Activated CD8-positive, alpha-beta memory T cell treated with anti-CD3 and anti-CD28 coated beads, Interleukin-2, amount 10 ng/mL, durations not matched to agents 7 days and 5 days (primary cell): ENCODE measurements at places on chromosomes 1 and 21. TPM values are rescaled to one million over a fixed set of nuclear protein-coding genes. Genes with fewer than 3 reads are reported as not detected.

DNA sequence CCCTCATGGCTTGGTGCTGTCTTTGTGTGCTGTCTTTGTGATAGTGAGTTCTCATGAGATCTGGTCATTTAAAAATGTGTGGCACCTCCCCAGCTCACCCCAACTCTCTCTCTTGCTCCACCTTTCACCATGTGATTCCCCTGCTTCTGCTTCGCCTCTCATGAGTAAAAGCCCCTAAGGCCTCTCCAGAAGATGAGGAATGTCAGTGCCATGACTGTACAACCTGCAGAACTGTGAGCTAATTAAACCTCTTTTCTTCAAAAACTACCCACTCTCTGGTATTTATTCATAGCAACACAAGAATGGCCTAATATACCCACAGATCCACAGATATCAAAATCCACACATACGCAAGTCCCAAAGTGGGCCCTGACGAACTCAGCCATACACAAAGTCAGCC lies 88.9 kb upstream of the PPP2R5A start:
- no peak overlapping the region for H3K4me3 ChIP-seq
- DNase-seq = no peak
- no peaks in the 10 kb centered on the region for H3K4me1 ChIP-seq

- H3K4me3 ChIP-seq = no peak overlapping the region
- H3K27me3 ChIP-seq = peaks cover 23% of the 10 kb centered on the region
- H3K36me3 ChIP-seq = peaks cover 17% of the 10 kb centered on the region
- H3K27ac ChIP-seq = no peak overlapping the region
- H3K4me1 ChIP-seq = peaks cover 54% of the 10 kb centered on the region
Observed at GRCh38 chr1:181152892-181153633, 64.6 kb downstream of the IER5 start.

- no peak for DNase-seq
- no peak overlapping the region for H3K27ac ChIP-seq
- no peaks in the 10 kb centered on the region for H3K4me1 ChIP-seq
- H3K36me3 ChIP-seq = no peaks in the 10 kb centered on the region
Observed at GRCh38 chr1:103248417-103249102, 140.2 kb upstream of the COL11A1 start.

- no peak overlapping the region for H3K27ac ChIP-seq
- peaks cover 14% of the 10 kb centered on the region for H3K4me1 ChIP-seq
- H3K36me3 ChIP-seq = peaks cover 22% of the 10 kb centered on the region
- no peaks in the 10 kb centered on the region for H3K27me3 ChIP-seq
Observed at GRCh38 chr1:184958554-184959353, 15.6 kb downstream of the NIBAN1 start.

- H3K27me3 ChIP-seq = no peaks in the 10 kb centered on the region
- no peak for DNase-seq
- H3K27ac ChIP-seq = peak overlapping the region; percentile 67
- H3K36me3 ChIP-seq = peaks cover 78% of the 10 kb centered on the region
- H3K4me3 ChIP-seq = no peak overlapping the region
Observed at GRCh38 chr1:198716051-198716450, 77.2 kb downstream of the PTPRC start.

GRCh38 chr1:219763321-219763720 lies 150.4 kb upstream of the ZC3H11B start:
- no peaks in the 10 kb centered on the region for H3K27me3 ChIP-seq
- no peak overlapping the region for H3K27ac ChIP-seq
- no peaks in the 10 kb centered on the region for H3K36me3 ChIP-seq
- no peaks in the 10 kb centered on the region for H3K4me1 ChIP-seq
- DNase-seq = no peak
- no peak overlapping the region for H3K4me3 ChIP-seq

GRCh38 chr1:23209770-23210169 lies 7.5 kb downstream of the HTR1D start:
- H3K27ac ChIP-seq = no peak overlapping the region
- H3K36me3 ChIP-seq = no peaks in the 10 kb centered on the region
- no peak overlapping the region for H3K4me3 ChIP-seq
- DNase-seq = no peak
- H3K27me3 ChIP-seq = peaks cover 44% of the 10 kb centered on the region

- H3K4me3 ChIP-seq = no peak overlapping the region
- H3K27me3 ChIP-seq = no peaks in the 10 kb centered on the region
- DNase-seq = no peak
- H3K36me3 ChIP-seq = no peaks in the 10 kb centered on the region
- no peak overlapping the region for H3K27ac ChIP-seq
Observed at GRCh38 chr1:107766533-107766932, 198.4 kb downstream of the VAV3 start.

- DNase-seq = no peak
- H3K36me3 ChIP-seq = no peaks in the 10 kb centered on the region
- no peak overlapping the region for H3K27ac ChIP-seq
- H3K4me3 ChIP-seq = no peak overlapping the region
Observed at GRCh38 chr1:179175011-179175841, 54.3 kb downstream of the ABL2 start.

DNA sequence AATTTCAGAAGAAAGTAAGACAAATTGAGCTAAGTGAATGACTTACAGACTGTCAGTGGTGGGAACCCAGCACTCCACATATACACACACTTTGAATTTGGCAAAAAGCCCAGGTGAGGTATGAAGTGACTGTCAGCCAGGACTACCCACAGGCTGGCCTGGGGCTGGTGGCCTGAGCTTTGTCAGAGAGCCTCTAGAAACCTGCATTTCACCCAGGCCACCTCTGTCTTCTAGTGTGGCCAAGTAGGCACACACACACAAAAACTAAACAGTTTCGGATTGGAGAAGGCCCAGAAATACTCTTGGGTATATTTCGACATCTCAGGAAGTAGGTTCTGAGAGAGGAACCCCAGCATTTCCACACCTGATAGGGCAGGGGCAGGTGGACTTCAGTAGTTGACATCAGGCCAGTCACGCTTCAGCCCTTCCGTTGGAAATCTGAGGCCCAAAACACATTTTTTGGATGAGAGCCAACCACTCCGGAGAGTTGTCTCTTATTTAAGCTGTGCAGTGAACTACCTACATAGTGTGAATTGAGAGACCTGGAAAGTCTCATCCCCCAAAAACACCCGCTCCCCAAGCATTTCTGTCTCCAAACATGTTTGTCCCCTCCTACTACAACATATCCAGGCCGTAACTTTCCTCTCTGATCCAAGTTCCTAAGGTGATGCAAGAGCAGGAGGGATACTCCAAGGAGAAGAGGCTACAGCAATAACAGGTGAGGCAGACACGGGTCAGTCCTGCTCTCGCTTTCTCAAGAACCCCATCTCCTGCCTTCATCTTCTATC lies 167.2 kb upstream of the PROX1 start:
- no peak overlapping the region for H3K4me3 ChIP-seq
- no peak overlapping the region for H3K27ac ChIP-seq
- H3K36me3 ChIP-seq = no peaks in the 10 kb centered on the region
- DNase-seq = no peak

DNA sequence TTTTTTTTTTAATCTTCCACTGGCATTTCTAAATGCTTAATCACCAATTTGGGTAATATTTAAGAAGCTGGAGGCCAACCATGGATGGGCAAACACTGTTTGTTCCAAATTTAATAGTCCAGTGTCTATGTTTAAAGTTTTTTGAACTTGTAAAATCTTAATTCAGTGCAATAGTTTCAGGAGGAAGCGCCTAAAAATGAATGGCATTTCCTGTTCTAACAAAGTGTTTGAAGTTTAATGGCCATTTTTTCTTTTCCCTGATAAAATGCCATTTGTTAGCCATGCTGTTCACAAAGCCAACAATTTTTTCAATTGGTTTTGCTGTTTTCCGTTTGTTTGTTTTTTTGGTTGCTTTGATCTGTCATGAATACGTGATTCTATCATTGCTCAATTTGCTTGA lies 552.1 kb downstream of the LMO4 start:
- H3K27ac ChIP-seq = no peak overlapping the region
- H3K4me3 ChIP-seq = no peak overlapping the region
- DNase-seq = no peak
- peaks cover 4% of the 10 kb centered on the region for H3K27me3 ChIP-seq
- H3K36me3 ChIP-seq = no peaks in the 10 kb centered on the region

DNA sequence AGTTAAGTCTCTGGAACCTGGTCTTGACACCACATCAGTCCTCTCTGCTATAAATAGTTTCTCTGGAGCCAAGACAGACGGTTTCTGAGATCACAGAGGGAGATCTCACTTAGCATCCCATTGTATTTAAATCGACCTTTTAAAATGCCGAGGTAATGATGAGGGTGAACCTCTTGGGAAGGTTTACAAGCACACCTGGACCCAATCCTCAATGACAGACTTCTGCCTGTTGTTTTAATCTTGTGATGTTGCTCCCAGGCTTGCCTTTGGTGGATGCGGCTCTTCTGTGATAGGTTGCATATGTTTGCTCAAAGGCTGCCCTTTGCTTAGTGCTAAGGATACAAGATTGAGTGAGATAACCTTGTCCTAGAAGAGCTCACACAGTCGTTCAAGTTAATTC lies 104.6 kb upstream of the L1TD1 start:
- no peak overlapping the region for H3K27ac ChIP-seq
- H3K4me3 ChIP-seq = no peak overlapping the region
- no peaks in the 10 kb centered on the region for H3K36me3 ChIP-seq
- DNase-seq = no peak
- H3K27me3 ChIP-seq = no peaks in the 10 kb centered on the region

DNA sequence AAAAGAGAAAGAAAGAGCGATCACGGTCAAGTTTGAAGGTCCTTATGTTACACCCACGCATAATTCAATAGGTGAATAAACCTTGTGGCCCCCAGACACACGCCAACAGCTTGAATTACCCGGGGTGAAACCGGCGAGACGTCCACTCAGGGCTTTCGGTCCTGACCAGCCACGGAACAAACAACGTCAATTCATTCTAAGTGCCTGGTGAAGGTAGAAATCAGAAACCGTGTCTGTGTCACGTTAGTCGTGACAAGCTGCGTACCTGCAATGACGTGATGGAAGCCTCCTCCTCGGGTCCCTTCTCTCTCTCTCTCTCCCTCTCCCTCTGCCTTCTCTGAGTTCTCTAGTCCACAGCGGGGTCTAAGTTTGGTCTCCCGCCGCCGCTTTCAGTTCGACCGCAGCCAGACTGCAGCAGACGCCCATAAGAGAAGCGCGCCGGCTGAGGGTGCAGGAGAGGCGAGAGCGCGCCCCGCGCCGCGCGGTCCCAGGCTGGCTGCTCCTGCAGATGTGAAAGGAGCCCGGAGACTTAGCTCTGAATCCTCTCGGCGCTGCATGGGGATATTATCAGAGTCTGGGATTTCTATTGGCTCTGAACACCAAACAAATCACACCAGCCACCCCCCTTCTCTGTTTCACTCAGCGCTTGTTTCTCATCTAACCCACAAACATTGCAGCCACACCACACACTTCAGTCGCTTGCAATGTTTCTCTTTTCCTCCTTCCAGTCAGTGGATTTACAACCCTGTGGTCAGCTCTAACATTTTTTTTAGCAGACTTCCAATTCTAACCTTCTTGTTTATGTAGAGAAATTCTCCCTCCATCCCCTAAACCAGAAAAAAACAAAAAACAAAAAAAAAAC lies at the start of gene GREM2:
Gene GREM2 (minus strand): TSS at position 537 of the 862 bp plus-strand sequence. CDS start 118,680 bp downstream, outside the sequence.
- H3K36me3 ChIP-seq = no peaks in the 10 kb centered on the region
- peak; percentile 71 for DNase-seq
- peaks cover 28% of the 10 kb centered on the region for H3K4me1 ChIP-seq

DNA sequence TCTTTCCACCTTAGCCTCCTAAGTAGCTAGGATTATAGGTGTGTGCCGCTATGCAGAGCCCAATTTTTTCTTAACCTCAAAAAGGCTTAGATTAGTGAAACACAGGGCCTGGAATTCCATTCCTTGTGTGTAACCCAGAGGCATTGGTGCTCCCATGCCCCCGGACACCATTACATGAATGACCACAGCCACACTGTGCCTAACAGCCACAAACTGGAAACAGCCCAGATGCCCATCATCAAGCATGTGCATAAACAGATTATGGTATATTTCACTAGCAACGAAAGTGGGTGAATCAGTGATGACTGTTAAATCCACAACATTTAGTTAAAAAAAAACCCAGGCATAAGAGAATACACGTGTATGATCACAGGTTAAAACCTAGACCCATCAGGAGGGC lies 24.4 kb downstream of the ADAM30 start:
- H3K4me1 ChIP-seq = peaks cover 17% of the 10 kb centered on the region
- peaks cover 46% of the 10 kb centered on the region for H3K27me3 ChIP-seq
- H3K4me3 ChIP-seq = no peak overlapping the region
- H3K36me3 ChIP-seq = no peaks in the 10 kb centered on the region
- DNase-seq = no peak

- H3K27me3 ChIP-seq = no peaks in the 10 kb centered on the region
- no peaks in the 10 kb centered on the region for H3K36me3 ChIP-seq
- DNase-seq = no peak
- no peaks in the 10 kb centered on the region for H3K4me1 ChIP-seq
Observed at GRCh38 chr1:10662824-10663677, 133.4 kb downstream of the CASZ1 start.

DNA sequence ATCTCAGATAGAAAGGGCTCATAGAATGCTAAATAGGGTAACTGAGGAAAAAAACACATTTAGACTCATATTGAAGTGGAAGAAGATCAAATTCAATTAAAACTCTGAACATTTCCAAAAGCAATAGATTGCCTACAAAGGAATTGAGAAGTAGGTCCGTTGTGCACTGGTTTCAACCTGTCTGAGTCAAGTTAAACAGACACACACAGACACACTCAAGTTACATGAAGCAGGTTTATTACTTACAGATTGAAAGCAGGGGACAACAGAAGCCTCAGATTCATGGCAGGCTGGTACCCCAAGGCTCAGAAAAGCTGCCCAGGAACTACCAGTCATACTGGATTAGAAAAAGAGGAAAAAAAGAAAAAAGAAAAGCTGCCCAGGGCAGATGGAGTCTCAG lies 20.7 kb upstream of the S100A2 start:
- H3K4me3 ChIP-seq = no peak overlapping the region
- no peak overlapping the region for H3K27ac ChIP-seq

- H3K36me3 ChIP-seq = no peaks in the 10 kb centered on the region
- H3K4me3 ChIP-seq = no peak overlapping the region
- H3K27me3 ChIP-seq = no peaks in the 10 kb centered on the region
- H3K27ac ChIP-seq = no peak overlapping the region
- H3K4me1 ChIP-seq = no peaks in the 10 kb centered on the region
Observed at GRCh38 chr21:26599261-26599660, 26.2 kb upstream of the CYYR1 start.

GRCh38 chr1:206814716-206815341 lies 42.5 kb upstream of the IL10 start:
- H3K4me1 ChIP-seq = peaks cover 39% of the 10 kb centered on the region
- no peak for DNase-seq
- H3K4me3 ChIP-seq = no peak overlapping the region
- no peak overlapping the region for H3K27ac ChIP-seq

- H3K4me3 ChIP-seq = peak within 1 kb of the TSS; percentile 98
- peak; percentile 95 for DNase-seq
- H3K36me3 ChIP-seq = peaks cover 33% of the 10 kb centered on the region
- peak within 1 kb of the TSS; percentile 91 for H3K27ac ChIP-seq
Observed at GRCh38 chr1:25905680-25906643, at the start of gene STMN1. STMN1 (minus strand) TSS chr1:25906419; CDS start chr1:25904676, 1,743 bp downstream.

- peak; percentile 19 for DNase-seq
- H3K4me3 ChIP-seq = no peak overlapping the region
- H3K27me3 ChIP-seq = no peaks in the 10 kb centered on the region
- peaks cover 36% of the 10 kb centered on the region for H3K4me1 ChIP-seq
Observed at GRCh38 chr21:44092211-44092610, 15.0 kb upstream of the PWP2 start.

DSCAM gene
- total RNA-seq = not detected

KRTAP7-1 gene
- total RNA-seq = not detected

OXCT2 gene
- 1.0 TPM for total RNA-seq

MXRA8 gene
- 0.61 TPM for total RNA-seq

HMGCS2 gene
- not detected for total RNA-seq

SLC35F3 gene
- total RNA-seq = 13.8 TPM

C1QA gene
- total RNA-seq = not detected

PCP4 gene
- total RNA-seq = not detected

TRABD2B gene
- not detected for total RNA-seq

IVL gene
- total RNA-seq = not detected

COL16A1 gene
- not detected for total RNA-seq

C1orf56 gene
- 2.0 TPM for total RNA-seq
